Endothelial cell (in vitro differentiated cells): ENCODE measurements at places on chromosomes 4 and X.

DNA sequence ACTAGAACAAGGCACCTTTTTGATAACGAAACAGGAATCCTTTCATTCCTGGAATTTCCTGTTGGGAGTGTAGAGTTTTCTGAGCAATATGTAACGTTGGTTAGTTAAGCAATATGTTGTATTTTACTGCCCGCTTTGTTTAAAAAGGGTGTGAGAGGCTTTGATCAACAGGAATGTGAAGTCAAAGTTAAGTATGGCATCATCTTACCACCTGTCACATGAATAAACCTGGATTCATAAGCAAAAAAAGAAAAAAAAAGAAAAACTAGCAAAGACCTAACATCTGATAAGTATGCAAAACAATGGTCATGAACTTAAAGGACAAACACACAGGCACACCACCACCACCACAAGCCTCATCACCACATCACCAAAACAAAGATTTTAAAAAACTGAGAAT lies 7.1 kb upstream of the CXCL5 start:
- DNase-seq: no peak

- no peak for DNase-seq
These were observed 129.1 kb downstream of the EGF start for GRCh38 chr4:110041735-110042134.

DNA sequence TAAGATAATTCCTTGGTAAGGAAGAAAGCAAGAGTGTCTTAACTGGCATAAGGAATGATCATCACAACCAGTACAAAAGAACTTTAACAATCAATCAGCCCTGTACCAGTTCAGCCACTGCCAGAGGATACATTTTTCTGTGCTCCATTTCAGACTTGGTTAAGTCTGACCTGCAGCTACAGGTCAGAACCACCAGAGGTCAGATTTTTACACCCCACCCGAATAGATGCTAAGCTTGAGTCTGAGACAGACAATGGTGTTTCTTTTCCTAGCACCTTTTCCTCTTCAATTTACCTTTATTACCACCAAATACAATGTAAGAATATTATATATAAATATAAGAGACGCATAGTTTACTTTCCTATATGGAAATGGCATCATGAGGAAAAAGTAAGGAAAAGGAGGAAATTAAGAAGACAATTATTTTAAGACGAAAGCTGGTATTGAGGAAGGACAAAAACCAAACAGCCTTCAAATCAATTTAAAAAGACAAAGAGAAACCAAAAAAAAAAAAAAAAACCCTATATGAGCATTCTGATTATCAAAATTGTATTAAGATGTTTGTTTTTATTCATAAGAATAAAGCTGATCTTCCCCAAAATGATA lies 215.3 kb upstream of the TTC29 start:
- DNase-seq: peak; percentile 25

DNA sequence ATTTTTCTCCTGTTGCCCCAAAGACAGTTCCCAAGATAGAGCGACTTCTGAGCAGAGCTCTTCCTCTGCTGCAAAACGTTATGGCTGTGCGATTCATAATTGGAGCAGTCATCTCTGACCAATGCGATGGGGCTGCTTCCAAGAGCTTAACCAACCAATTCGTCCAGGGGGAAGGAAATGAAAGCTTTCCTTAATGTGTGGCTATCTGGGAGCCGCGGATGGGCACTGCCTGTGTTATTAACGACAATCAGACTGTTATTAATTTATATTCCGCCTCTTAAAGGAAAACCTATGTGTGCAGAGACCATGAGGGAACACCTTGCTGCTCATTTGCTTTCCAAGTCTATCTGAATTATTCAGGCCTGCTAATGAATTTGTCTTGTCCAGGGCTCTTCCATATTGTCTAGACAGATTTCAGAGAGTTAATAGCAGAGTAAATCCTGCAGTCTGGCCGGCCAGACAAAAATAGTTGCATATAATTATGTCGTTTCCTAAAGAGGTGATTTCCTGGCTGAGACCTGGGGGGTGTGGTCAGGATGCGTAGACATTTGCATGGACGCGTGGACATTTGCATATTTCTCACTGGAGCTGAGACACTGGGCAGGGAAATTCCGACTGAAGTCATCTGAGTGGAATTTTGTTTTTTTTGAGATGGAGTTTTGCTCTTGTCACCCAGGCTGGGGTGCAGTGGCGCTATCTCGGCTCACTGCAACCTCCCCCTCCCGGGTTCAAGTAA lies 135.4 kb downstream of the HMX1 start:
- DNase-seq: no peak

DNA sequence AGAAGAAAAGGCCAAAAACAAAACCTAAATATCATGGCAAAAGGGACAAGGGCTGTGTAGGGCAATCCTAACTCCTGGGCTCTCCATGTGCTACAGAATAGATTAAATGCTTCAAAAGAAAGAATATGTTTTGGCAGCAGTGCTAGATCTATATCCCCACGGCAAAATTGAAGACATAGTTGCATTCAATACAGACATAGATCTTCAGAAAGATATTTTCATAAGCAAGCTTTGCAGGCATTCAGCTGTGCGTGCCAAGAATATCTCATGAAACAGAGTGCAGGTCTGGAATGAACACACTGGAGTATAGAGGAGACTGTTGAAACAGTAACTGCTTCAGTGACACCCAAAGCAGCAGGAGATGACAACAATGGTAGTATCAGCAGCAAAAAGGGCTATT lies 1476.9 kb downstream of the ARAP2 start:
- no peak for DNase-seq

DNA sequence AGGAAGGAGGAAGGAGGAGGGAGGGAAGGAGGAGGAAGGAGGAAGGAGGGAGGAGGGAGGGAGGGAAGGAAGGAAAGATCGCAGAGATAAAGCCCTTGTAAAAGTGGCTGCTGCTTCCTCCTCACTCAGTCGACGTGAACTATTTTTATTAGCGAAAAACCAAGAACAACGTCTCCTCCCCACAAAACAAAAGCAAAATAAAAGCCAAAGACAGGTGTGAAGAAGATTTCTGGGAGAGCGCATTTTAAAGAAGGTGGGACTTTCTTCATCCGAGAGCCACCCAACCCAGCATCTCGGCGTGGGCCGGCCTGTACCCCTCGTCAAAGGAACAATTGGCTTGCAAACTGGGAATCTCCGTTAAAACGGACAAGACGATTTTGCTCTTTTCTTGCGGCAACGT lies 40.7 kb upstream of the ASMTL start:
- no peak for DNase-seq

- no peak for DNase-seq
These were observed 626.5 kb upstream of the GALNTL6 start for GRCh38 chr4:171186700-171187099.

DNA sequence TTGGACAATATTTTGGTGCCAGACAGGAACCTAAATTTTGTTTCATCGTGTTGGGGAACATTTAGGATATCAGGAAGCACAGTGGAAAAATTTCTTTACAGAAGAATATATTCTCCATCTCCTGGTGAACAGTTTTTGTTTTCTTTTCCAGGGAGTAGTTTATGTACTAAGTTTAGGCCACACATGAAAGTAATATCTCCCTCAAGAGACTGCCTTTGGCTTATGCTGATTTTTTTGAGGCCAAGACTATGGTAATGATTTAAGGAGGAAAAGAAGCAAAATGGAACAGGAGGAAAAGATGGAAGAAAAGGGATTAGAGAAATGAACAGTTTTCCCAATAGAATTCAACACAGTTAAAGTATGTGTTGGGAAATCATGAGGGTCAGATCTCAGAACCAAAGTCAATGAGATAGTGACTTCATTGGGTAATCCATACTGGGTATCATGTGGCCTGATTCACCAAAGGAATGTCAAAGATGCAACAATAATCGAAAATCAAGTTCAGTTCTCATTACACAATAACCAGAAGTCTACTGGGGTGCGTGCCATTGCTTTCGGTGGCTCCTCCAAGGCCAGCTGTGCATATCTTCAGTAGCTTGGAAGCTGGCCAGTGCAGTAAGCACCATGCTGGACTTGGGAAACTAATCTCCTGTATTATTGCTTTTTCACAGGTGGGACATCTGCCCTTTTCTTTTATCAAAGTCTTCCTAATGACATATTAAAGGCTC lies 234.8 kb downstream of the COL25A1 start:
- DNase-seq: no peak

- DNase-seq: no peak
These were observed 1.3 kb downstream of the LCORL start for GRCh38 chr4:18020145-18020670.

- no peak for DNase-seq
These were observed 12.6 kb downstream of the NR0B1 start for GRCh38 chrX:30296408-30297254.

DNA sequence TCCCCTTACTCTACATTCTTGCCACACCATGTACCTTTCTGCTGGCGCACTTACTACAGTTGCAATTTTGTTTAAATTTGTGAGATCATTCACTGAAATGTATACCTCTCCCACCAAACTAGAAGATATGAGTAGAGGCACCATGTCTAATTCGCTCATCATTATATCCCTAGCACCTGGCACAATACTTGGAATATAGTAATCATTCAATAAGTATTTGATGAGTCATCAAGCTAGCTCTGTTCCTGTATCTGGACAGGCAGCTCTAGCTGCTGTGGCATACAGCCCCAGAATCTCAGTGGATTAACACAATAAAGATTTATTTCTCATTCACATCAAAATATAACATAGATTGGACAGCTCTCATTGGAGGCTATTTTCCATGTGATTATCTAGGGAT lies 245.9 kb downstream of the IDS start:
- DNase-seq: no peak

DNA sequence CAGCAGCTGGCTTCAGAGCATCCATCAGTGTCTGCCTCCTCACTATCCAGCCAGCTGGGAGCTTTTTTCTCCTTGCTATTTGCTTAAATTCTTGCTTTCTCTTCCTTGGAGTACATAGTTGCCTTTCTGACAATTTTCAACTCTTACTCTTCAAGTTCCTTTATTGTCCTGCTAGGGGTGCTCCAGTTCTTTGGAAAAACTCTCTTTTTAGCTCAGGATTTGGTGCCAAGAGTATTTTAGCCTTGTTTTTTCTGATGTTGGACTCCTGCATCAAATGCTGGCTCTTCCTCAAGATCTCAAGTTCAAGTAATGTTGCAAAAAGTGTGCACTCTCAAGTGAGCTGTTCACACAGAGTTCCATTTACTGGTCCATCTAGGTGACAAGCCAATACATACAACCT lies 126.4 kb downstream of the KDR start:
- no peak for DNase-seq

DNA sequence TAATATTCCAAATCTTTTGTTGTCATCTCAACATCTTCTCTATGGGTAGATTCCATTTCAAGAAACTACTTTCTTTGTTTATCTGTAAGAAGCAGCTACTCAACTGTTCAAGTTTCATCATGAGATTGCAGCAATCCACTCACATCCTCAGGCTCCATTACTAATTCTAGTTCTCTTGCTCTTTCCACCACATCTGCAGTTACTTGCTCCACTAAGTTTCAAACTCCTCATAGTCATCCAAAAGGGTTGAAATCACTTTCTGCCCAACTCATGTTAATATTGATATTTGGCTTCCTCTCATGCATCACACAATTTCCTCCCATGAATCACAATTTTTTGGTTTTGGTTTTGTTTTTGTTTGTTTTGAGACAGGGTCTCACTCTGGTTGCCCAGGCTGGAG lies 35.7 kb downstream of the ADH5 start:
- DNase-seq: no peak

GRCh38 chr4:43547561-43547960 lies 655.0 kb downstream of the GRXCR1 start:
- DNase-seq: no peak

DNA sequence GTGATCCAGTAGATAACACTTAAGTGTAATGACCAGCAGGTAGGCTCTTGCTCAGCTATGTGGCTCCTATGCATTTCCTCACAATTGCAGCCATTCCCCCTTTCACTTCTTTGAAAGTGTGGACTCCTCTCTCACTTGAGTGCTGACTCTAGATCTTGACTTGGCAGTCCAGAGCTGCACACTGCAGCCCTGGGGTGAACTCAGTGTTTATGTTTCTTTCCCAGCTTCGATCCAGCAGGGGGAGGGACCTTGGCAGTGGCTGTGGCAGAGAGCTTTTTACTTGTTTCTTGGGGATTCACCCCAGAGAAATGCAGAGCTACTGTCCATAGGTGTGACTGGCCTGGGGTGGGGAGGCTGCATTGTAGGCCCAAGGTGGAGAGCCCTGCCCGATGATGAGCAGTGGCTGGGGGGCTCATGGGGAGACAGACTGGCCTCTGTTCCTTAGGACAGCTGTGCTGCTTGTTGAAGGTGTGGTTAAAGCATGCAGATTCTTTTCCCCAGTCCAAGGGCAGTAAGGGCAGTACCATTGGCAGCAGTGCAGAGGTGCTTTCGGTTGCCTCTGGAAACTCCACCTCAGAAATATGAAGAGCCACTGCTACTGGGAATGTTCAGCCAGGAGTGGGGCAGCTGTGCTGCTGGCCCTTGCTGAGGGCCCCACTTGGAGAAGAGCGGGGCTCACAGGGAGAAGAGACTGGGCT lies 134.7 kb downstream of the SH3BGRL start:
- no peak for DNase-seq

- DNase-seq: no peak
These were observed 87.5 kb upstream of the DHX15 start for GRCh38 chr4:24671849-24672248.

GRCh38 chr4:83833920-83834319 lies 298.0 kb downstream of the GPAT3 start:
- DNase-seq: no peak

DNA sequence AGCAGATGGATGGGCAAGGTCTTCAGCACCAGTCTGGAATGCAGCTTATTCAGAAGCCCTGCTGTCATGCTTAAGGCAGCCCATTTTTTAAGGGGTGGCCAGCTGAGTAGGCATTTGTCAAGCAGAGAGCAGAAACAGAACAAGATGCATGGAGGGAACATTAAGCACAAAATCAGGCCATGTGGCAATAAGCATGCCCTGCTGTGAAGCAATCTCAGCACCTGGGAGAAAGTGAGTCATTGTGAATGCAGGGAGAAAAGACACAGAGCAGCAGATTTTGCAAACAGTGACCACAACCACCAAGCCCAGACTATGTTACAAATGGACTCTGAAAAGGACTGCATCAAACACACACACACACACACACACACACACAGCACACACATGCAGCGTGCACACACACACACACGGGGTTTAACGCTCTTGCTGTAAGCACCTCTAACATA lies 94.1 kb upstream of the GALNT7 start:
- no peak for DNase-seq

DNA sequence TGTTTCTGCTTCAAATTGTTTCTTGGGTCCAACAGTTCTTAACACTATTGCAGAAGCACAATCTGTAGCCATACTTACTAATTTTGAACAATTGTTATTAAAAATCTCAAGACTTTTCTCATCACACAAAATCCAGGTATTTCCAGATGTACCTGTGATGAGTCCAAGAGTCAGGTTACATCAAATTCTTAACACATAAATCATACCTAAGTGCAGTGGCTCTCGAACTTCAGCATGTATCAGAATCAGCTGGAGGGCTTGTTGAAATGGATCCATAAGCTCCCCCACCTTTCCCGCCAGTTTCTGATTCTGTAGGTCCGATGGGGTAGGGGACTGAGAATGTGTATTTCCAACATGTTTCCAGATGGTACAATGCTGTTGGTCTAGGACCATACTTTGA lies 10.6 kb downstream of the FAM120C start:
- DNase-seq: no peak

DNA sequence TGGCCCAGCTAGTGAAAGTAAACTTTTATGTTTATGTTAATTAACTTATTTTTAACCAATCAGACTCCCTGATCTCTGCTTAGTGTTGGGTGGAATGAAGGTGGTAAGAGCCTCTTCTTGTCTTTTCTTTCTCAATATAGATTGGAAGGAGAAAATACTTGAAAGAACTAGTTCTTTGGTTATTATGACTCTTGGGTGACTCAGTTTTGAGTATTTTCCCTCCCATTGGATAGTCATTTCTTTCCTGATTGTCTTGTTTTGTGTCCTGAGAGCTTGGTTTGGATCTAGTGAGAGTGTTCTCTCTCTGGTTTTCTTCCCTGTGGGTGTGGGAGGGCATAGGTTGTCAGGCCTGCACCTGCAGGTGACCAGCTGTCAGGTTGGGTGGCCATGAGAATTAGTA lies 172.0 kb upstream of the GLRA2 start:
- DNase-seq: no peak
